ENCODE measurements at places on chromosomes 12 and 14.
A peak's percentile ranks its signal among the peaks of the same experiment; 100 is the strongest.

GRCh38 chr14:30159374-30159773 is 231.7 kb upstream of the PRKD1 start:
- DNase-seq = no peak

DNA sequence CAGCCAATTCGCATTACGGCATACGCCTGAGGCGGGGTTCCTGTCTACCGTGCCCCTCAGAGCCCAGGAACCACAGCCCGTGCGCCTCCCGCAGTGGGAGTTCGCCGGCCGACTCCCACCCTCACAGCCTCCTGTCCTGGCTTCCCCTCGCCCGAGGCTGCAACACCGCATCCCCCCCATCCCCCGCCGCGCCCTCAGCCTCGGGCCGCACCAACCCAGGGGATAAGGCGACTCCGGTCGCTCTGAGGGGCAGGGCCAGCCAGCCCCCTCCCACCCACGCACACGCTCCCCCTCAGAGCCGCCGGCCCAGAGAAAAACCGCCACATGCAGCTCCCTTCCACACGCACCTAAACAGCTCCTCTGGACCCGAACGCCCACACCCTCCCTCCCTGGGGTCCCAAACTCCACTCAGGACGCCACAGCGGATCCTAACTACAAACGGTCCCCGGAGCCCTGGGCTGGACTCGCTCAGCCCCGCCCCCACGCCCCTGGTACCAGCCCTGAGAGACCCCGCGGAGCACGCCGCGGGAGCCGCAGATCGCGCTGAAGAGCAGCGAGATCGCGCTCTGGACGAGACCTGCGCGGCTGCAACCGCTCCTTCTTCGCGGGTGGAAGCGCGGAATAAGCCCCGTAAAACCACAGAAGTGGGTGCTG is at the start of gene C14orf39:
TSS of gene C14orf39 (minus strand) at position 466 of the 654 bp plus-strand sequence. CDS start 985 bp downstream, outside the sequence.
- no peak for DNase-seq

GRCh38 chr14:55340482-55340881 is 69.3 kb downstream of the FBXO34 start:
- peak; percentile 32 for DNase-seq

- no peak for DNase-seq
Measured at GRCh38 chr12:24788886-24789285, 160.0 kb downstream of the BCAT1 start.

GRCh38 chr12:108166505-108166904 is 37.4 kb downstream of the WSCD2 start:
- DNase-seq = peak; percentile 18

- DNase-seq = peak; percentile 40
Measured at GRCh38 chr12:88035907-88036289, 6.7 kb upstream of the C12orf50 start.

DNA sequence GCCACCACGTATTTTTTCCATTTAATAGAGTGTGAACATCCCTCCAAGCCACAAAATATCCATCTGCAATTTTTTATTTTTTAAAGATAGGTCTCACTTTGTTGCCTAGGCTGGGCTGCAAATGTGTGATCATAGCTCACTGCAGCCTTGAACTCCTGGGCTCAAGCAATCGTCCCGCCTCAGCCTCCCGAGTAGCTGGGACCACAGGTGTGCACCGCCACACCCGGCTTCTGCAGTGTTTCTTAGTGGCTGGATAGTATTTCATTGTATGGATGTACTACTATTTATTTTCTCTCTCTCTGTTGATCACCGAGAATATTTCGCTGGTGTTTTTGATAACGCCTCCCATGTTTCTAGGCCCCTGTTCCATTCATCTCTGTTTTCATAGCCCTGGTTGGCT is 17.5 kb downstream of the MLXIP start:
- DNase-seq = no peak

- DNase-seq = no peak
Measured at GRCh38 chr12:116612436-116612835, 53.3 kb downstream of the MAP1LC3B2 start.

DNA sequence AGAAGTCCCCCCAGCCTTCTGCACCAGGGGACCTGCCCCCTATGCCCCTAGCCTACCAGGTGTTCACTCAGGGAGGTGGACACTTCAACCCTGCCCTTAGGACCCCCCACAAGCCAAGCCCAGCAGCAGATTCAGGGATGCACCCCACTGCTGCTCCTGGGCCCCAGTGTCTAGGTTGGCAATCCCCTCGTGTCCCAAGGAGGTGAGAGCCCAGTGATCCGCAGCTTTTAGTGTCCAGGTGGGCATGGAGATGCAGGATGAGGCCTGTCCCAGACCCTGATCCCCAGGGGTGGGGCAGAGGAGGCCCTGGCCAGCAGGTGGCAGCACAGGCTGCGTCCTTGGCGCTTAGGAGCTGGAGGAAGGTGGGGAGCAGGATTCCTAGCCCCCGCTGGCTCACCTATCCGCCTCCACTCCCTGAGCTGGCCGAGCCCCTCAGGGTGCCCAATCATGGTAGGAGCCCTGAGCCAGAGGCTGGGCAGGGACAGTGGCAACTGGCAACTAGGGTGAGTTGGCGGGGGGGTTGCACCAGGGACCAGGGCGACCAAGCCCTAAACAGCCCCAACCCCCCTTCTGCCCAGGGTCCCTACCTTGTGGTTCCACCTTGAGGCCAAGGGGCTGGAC is 4.1 kb downstream of the CKB start:
- peak; percentile 30 for DNase-seq

DNA sequence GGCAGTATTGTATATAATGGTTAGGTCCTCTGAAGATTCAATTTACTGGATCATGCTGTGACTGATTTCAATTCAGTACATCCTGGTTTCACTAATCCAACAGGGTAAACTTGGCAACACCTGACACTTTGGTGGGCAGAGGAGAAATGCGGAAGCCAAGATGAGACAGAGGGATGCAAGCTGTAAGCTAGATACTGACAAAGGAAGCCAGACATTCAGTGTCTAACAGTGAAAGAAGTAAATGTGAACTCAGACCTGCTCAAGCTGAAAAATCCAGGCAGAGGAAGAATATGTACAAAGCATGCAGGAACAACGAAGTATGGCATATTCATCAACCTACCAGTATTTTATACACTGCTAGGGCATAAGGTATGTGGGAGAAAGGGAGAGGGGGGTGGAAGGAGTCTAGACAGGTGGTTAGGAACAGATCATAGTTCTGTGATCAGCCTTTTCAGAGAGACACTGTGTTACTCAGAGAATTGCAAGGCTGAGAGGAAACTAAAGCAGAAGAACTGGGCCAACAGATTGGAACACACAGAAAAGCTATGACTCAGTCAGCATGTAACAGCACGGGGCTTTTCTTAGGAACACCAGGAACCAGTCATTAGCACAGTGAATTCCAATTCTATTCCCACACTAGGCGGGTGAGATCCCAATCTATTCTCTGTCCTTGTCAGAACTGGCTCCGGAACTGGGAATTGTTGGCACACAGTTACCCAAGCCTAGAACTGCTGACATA is 40.3 kb downstream of the NELL2 start:
- DNase-seq = no peak

DNA sequence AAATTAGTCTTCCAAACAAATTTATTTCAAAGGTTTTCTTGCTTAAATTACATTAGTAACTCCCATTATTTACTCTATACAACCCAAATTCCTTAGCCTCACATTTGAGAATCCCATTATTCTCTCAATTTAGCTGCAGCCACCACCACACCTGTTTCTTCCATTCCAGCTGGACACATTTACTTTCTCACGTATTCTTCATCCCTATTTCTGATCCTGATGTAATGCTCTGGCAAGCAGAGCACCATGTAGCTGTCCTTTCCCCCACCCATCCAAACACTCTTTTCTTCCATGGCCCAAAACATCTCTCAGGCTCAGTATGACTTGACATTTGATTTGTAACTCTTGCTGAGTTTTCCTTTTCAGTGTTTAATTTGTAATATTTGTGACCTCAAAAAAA is 240.2 kb upstream of the CLEC14A start:
- DNase-seq = peak; percentile 34

GRCh38 chr14:36986407-36986806 is 186.0 kb downstream of the SLC25A21 start:
- no peak for DNase-seq

DNA sequence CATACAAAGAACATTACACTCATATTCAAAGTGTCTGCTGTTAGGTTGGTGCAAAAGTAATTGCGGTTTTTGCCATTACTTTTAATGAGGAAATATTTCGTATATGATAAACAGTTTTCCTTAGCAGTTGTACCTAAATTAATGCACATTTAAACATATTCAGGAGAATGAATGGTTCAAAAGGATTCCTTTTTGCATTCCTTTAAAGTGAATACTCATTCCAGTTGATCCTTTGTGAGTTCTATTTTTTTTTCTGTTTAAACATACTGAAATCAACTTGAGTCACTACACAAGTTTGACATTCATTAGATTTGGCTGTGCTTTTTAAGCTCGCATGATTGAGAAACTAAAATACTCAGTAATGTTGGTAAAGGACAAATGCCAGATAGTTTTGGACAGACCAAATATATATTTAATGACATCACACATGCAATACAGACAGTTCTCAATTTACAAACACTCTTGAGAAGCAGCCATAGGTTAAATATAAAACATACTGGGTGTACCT is 13.8 kb upstream of the SLC38A2 start:
- DNase-seq = no peak

- DNase-seq = no peak
Measured at GRCh38 chr12:131793243-131794022, 34.8 kb upstream of the MMP17 start.

DNA sequence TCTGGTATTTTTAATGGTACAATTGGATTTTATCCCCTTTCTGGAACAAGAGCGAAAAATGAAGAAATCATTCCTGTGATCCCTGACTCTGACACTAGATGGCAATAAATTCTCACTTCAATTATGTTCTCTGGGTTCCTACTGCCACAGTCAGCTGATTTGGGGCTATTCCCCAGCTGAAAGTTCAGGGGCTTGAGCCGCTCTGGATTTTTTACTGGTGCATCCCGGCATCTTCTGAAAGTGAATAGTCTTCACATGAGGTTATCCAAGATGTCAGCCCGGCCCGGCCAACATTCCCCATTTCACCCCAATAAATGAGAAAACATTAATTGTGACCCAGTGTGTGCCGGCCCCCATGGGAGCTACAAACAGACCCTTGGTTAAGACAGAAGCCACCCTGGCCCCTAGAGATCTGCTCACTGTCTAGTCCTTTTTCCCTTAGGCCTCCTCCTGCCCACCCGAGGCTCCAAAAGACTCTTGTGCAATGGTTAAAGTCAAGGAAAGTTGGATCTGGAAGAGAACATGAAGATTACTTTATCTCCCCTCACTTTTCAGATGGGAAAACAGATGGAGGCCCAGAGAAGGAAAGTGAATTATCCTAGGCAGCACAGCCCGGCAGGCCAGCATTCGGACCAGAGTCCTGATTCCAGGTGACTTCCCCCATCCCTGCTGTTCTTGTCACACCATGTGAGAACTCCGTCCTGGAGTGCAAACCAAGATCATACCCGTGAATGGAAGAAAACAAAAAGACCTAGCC is 20.8 kb downstream of the CKAP4 start:
- DNase-seq = peak; percentile 65

DNA sequence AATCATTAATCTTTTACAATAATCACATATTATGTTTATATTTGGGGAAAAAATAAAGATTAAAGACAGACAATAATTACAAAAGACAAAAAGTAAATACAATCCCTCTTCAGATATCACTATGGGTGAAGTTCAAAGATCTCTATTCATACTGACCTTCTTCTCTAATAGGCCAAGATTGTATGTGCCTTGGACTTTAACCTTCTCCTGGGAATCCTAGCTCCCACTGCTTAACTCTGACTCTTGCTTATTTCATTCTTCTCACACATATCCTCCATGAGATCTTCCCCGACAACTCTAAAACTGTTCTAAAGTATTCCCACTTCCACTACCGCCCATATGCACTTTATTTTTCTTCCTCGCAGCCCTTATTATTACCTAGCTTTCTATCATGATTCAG is 83.8 kb downstream of the EEA1 start:
- DNase-seq = no peak

- no peak for DNase-seq
Measured at GRCh38 chr12:68800294-68800693, 7.7 kb upstream of the MDM2 start.

DNA sequence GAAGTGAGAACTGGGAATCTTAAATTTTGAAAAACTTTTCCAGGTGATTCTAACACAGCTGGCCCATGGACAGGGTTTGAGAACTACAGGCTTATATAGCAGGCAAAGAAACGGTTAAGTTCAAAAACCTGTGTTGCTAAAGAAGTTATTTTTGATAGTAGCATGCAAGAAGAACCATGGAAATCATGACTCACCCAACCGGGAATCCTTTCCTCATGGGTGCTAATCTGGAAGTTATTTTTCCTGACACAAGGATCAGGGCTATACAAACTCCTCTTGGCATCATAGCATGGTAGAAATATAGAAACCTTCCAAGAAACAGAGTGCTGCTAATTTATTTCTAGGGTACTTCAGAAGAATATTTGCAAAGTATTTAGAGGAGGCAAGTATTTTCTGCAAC is 588.7 kb downstream of the CCER1 start:
- DNase-seq = no peak

- DNase-seq = no peak
Measured at GRCh38 chr12:52254180-52254964, 20.1 kb upstream of the KRT86 start.

GRCh38 chr12:115223322-115223721 is 539.3 kb upstream of the TBX3 start:
- DNase-seq = peak; percentile 28

DNA sequence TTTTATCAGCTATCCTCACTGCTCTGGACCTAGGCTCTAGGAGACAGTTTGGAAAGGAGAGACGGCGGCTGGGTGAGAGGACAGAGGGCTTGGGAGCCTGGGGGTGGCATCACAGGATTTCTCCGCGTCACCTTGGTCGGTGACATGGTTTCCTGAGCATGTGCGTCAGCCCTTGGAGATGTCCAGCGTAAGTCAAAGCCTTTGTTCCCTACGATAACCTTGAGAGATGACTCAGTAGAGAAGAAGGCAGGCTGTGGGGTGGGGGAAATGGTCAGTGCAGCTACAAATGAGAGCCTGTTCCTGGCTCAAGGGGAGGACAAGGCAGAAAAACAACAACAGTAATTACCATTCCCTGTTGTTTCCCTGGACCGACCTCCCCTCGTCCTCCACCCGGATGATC is 90.2 kb upstream of the TBX3 start:
- no peak for DNase-seq

GRCh38 chr14:23093991-23094665 is 808 bp downstream of the ACIN1 start:
- no peak for DNase-seq

All from NCI-H1105 treated with DMSO at 0.1 percent for 48 hours (cell line).